Testis (tissue), 5 donors: ENCODE measurements at places on chromosomes 2 and 18.

DNA sequence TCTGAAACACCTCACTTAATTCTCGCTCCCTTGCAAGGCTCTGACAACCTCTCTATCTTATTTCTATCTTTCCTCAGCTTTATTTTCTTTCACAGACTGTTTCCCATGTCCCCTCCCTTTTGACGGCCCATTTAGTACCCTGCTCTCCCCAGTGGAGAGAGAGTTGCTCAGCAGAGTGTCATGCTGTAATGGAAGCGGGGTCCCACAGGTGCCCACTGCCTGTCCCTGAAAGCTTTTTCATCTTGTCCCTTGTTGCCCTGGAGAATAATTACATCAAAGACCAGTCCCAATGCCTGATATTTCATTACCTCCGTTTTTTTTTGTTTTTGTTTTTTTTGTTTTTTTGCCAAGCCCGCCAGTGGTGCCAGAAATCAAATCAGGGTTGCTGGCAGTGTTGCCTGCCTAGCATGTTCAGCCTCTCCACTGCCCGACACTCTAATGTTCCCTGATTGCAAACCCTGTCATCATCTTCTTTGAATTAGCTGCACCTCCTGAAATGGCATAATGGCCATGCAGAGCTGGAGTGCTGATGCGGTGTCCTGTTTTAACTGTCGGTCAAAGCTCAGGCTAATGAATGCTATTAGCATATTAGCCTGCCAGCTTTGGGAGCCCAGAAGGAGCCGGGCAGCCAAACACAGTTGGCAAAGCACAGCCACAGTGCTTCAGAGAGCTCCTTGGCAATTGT is 71.2 kb upstream of the CAVIN2 start:
- DNase-seq, result no peak

GRCh38 chr18:48928787-48929186 is 22.0 kb downstream of the SMAD7 start:
- DNase-seq, result peak; percentile 52

DNA sequence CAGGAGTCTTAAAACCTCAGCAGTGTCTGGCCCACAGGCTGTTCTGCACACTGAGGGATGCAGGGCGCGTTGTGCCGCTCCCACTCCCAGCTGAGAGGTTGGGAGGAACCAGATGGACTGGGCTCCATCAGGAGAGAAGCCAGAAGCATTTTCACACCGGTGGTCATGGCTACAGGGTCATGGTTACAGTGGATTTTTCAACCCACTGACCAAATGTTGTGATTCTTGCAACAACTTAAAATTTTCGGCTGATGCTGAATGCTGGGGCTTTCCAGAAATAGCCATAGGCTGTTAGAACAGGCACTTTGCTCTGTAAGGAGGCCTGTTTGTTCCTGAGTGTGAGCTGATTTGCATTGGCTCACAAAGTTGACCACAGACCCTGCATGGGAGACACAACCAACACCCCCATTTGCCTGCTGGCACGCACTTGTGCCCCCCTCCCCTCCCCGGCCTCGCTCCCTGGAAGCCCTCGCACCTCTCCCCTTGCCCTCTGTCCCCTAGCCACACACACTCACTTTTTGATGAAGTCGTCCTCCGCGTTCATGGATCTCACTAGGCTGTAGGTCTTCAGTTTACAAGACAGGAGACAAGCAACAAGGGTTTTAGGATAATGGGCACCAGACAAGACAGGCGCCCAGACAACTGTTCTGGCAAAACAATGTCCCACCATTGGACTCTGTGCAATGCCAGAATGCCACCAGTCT is 3.4 kb downstream of the LPIN1 start:
- DNase-seq, result peak; percentile 61

DNA sequence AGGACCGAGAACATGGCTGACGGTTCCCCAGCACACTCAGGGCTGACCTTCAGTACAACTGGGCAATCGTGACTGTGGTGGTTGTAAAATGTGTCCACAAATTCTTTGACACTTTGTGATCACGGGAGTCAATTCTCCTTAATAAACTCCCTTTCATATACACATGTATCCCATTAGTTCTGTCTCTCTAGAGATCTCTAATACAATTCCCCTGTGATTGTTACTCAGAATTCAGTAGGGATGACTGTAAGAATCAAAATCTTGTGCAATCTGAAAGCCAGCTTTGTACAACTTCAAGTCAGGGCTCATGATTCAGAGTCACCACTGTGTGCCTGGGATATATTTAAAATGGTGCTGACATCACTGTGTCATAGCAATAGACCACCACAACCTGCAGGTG is 89.5 kb upstream of the LMAN1 start:
- DNase-seq, result no peak

GRCh38 chr2:43542285-43542933 is 53.4 kb downstream of the THADA start:
- no peak for DNase-seq

- no peak for DNase-seq
Observed at GRCh38 chr2:42947809-42948600, 155.6 kb upstream of the HAAO start.
